ENCODE measurements at places on chromosomes 7 and 10.
A peak's percentile ranks its signal among the peaks of the same experiment; 100 is the strongest.

DNA sequence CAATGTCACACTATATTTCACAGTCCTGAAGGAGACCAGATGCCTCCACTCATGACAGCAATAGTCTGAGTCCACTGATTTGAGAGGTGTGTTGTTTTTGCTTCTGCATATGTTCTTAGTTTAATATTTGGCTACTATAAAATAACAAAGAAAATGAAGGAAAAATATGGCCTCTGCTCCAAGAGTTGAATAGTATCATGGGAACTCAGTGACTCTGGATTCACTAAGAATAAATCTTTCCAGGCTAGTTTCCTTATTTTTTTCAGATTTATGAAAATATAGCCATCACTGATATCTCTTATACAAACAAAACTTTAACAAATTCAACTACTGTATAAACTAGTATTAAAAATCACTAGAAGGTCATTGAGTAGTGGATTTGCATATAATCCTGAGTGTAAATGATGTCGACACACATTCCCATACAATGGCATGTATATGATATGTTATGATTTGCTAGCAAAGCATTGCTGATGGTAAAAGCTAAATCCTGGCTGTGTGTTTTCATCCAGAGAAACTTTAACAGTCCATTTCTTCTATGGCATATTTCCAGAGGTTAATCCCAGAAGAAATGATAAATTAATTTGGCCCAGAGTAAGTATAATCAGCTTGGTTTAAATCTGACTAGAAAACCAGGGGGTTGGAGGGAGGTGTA, 66.0 kb upstream of the VIPR2 start:
- no peak for DNase-seq

GRCh38 chr10:132776186-132776585, 9.8 kb downstream of the NKX6-2 start:
- no peak for DNase-seq

DNA sequence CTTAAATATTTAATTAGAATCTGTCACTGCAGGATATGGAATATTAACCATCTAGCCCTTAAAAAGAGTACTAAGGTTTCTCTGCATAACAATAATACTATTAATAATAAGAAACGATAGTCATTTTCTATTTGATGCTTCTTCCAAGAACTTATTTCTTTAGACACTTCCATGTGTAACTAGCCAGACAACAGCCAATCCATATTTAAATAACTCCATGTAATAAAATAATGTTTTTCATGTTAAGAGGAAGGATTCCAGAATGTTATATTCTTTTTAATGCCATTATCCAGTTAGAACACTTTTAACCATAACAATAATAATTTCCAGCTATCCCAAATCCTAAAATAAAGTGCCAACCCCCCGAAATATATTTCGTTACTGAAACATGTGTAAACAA, 170.1 kb upstream of the WNT16 start:
- no peak for DNase-seq

GRCh38 chr10:27100813-27101347, 586 bp upstream of the ANKRD26 start:
- DNase-seq: no peak

DNA sequence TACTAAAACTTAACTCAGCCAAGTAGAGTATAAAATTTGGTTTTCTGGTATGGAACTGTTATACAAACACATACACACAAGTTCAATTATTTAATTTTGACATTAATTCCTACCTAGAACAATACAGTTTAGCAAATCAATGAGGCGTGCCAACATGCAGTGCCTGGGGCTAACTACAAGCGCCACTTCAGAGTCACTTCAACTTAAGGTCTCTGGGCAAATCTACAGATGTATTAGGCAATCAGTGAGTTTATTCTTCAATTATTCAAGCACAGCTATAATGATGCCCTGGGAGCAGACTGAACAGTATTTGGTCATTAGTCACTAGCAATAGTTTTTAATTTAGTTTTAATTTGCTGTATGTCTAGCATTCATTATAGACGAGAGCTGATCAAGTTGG, 51.6 kb downstream of the HIBADH start:
- peak; percentile 31 for DNase-seq

- no peak for DNase-seq
These were observed 20.6 kb upstream of the C10orf105 start for GRCh38 chr10:71740069-71740653.

DNA sequence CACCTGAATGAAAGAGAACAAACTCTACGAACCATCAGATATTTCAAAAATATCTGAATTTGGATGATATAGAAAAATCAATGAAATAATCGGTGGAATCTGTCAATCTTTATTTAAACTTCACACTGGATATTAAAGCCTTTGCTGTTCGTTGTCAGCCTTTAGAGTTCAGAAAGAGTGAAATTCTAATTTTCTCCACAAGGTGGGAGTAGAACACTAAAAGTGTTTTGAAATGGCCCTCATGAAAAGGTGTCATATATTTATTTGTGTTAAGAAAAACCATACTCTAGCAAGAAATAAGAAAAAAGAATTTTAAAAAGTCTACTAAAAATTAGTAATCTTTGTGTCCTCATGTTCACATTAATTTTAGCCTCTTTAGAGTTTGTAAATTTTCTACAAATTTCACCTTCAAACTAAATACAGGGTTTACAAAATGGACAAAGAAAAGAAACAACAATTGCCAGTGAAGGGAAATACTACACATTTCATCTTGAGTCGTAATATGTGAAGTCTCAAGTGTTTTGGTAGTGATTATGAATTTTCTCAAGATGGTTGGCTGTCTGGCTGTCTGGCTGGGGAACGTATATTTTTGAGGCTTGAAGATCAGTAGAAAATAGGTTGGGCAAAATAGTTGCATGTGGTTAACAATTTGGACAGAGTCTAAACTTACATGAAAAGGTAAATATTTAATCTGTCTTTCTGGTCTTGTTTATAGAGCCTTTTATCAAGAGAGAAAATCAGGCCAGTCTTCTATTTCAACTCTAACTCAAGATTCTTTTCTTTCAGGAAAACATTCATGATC, 43.7 kb downstream of the DNAJB9 start:
- DNase-seq: no peak

DNA sequence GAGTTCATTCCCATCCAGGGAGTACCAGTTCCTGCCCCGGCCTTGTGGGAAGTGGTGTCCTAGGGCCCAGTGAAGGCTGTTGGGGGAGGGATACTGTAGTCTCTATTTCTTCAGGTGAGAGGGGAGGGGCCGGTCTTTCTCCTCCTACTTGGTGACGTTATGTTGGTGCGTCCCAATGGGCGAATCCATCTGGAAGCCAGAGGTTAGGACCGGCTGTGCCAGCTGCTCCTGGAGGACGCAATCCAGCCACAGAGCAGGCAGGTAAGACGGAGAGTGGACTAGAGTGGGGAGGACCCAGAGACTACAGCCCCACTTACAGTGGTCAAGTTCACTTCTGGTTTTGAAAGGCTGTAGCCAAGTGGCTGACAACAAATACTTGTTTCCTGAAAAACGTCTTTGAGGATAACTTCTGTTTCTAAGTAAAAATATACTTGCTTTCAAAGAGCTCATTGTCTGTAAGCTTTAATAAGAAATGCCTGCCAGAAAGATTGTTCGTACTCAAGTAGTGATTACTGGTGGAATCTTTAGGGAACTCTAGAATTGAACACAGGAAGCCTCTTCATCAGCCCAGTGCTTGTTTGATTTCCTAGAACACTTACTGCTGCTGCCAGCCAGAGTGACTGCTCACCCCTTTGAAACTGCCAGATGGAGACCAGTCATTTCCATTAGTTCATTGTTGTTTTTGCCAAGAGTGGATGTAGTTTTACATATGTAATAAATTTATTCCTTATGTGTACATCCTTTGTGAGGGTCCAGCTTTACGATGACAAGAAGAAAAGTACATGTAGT, 25.4 kb downstream of the RBM33 start:
- DNase-seq: no peak

- DNase-seq: no peak
These were observed 28.7 kb downstream of the NET1 start for GRCh38 chr10:5441106-5441505.

- no peak for DNase-seq
These were observed 2.0 kb downstream of the JCAD start for GRCh38 chr10:30057421-30057841.

DNA sequence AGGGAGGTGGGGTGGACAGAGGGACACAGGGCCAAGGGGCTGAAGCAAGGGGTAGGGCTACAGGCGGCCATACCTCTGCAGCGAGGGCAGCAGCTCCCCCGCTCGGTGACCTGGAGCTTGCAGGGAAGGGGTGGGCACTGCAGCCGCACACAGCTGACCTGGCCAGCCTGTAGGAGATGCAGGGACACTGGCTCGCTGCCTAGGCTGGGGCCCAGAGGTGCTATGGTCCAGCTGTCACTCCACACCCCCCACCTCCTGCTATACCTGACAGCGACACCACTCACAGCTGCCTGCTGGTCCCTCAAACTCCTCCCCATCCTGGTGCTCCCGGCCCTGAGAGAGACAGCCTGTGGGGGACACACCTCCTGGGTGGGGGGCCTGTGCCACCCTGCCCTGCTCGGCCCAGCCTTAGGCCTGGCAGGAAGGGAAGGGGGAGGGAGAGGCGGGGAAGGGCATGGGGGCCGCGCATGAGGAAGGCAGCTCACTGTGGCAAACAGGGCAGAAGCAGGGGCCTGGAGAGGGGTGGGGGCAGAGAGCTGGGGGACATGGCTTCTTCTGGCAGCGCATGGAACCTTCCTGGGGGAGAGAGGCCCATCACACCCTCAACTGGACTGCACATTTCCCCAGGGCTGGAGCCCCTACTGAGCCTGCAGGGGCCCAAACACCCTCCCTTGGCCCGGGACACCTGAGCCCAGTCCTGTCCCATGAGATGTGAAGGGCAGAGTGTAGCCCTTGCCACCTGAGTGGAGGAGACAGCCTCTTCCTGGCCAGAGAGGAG, 23.9 kb downstream of the ATP6V1F start:
- DNase-seq: no peak

- DNase-seq: no peak
These were observed 50.3 kb downstream of the SRRM3 start for GRCh38 chr7:76252021-76252420.

- DNase-seq: no peak
These were observed 166.3 kb downstream of the SKIDA1 start for GRCh38 chr10:21359202-21359601.

- DNase-seq: no peak
These were observed 51.0 kb downstream of the ORC5 start for GRCh38 chr7:104156842-104157277.

DNA sequence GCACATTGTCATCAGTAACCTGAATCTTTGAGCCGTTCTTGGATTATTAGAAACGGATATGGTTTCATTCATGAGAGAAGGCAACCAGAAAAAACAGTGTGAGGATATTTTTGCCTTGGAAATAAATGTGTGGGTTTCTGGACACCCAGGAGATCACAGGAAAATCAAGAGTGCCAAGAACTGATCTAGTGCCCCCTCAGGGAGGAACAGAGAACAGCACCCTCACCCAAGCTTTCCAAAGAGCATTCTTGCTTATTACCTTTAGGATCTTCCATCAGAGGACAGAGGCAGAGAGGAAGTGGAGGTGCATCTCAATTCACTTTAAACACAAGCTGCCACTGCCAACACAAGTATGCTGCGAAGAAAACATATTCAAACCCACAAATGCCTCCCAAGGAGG, 851.5 kb upstream of the COBL start:
- peak; percentile 48 for DNase-seq

DNA sequence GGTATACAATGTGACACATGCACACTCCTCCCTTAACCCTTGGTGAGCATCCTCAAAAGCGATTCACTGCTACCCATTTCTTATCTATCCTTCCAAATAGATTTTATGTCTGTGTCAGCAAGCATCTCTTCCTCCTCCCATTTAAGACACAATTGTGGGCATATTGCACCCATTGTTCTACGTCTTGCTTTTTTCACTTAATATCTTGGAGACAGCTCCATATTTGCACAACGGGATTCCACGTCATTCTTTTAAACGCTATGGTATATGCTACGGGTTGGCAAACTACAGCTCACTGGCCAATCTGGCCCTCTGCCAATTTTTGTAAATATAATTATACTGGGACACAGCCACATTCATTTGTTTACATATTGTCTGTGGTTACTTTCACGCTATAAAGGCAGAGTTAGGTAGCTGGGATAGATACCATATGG, 88.6 kb downstream of the RNF216 start:
- no peak for DNase-seq

DNA sequence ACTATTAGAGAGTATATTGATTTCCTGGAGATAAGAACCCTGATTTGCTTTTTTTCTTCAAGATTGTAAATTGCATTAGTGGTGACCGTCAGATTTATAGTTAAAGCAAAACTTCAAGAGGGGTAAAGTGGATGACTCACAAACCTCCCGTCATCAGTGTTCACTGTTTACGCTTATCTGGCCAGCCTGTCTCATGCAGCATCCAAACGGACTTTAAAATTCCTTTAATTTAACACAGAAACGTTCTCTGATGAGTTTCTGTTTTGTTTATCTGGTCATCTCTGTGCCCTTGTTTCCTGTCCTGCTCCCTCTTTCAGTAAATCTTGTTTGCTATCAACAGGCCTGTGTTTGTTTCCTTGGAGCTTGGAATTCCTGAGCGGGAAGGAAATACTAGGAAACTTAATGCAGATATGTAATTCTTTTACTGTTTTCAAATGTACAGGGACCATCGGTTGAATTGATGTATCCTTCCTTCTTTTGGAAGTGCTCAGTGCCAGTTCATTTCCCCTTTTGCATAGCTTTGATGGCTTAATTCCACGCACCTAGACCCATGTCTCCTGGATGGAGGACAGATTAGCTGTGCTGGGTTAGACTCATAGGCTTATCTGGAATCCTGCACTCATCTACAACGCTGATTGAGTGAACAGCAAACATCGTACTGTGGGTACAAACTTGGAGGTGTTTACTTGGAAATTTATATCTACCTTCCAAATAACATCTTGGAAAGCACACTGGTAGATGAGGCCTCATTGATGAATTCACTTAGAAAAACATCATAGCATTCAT, 21.3 kb downstream of the PTPRE start:
- no peak for DNase-seq

DNA sequence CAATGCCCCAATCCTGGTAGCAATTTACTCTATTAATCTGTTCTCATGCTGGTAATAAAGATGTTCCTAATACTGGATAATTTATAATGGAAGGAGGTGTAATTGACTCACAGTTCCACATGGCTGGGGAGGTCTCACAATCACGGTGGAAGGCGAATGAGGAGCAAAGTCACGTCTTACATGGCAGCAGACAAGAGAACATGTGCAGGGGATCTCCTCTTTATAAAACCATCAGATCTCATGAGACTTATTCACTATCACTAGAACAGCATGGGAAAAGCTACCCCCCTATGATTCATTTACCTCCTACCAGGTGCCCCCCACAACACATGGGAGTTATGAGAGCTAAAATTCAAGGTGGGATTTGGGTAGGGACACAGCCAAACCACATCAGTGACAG, 872.2 kb downstream of the ANKRD7 start:
- no peak for DNase-seq
